Gastrocnemius medialis (tissue), 4 donors: ENCODE measurements at places on chromosomes 4 and X.
A peak's percentile ranks its signal among the peaks of the same experiment; 100 is the strongest.

DNA sequence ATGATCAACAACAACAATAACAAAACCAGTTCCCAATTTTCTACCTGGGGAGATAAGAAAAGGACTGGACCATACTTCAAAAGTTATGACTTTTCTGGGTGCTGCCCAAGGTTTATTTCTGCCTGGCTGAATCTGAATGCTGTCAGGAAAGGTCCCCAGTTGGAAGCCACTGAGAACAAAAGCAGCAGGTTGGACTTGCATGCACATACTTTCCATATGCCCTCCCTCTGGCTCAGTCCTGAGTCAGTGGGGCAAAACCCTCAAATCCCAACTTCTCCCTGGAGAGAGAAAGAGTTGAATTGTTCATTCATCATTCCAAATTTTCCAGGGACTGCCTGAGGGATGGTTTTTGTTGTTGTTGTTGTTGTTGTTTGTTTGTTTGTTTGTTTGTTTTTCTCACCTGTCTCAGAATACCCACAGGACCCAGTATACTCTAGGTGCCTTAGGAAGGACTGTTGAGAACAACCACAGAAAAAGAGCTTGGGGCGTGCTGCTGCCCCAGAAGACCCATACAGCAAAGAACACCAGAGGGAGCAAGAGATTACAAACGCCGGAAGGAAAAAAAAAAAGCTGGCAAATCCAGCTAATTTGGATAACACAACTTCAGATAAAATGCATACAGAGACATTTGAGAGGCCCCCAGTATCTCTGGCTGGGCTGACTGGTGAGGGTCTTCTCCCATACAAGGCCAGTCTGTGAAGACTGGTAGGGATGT, 138.9 kb upstream of the INPP4B start:
- H3K4me1 ChIP-seq = no peaks in the 10 kb centered on the region
- no peaks in the 10 kb centered on the region for H3K36me3 ChIP-seq
- DNase-seq = no peak
- no peaks in the 10 kb centered on the region for H3K27me3 ChIP-seq
- no peak overlapping the region for H3K27ac ChIP-seq

DNA sequence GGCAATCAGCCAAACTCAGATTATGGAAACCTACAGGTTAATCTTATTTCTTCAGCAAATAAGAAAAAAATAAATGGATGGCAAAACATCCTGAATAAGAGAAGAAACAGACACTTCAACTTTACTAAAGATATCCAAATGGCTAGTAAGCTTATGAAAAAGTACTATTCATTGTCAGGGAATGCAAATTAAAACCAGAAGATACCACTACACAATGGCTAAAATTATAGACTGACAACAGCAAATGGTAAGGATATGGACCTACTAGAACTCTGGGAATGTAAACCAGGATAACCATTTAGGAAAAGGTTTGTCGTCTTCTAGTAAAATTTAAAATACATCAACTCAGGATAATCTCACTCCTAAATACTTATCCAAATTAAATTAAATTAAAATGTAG, 24.3 kb downstream of the GRSF1 start:
- no peaks in the 10 kb centered on the region for H3K4me1 ChIP-seq
- H3K27me3 ChIP-seq = no peaks in the 10 kb centered on the region
- no peaks in the 10 kb centered on the region for H3K36me3 ChIP-seq

DNA sequence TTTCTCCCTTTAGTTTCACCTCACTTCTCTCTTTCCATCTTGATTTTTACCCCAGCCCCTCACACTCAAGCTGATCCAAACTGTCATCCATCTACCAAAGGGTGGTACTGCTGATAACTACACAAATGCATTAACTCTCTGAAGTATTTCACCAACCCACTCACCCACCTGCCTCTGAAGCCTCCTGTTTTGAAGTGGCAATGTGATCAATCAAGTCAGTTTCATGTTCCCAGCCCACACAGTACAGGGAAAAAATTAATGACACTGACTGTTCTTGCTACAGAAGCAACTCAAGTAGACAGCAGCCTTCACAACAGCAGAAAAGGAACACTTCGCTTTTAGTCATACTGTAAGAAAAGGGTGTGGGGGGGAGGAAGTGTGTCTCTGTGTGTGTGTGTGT, 183.0 kb upstream of the NOCT start:
- no peaks in the 10 kb centered on the region for H3K36me3 ChIP-seq
- no peak for DNase-seq
- no peak overlapping the region for H3K27ac ChIP-seq
- H3K4me1 ChIP-seq = no peaks in the 10 kb centered on the region
- no peaks in the 10 kb centered on the region for H3K27me3 ChIP-seq

DNA sequence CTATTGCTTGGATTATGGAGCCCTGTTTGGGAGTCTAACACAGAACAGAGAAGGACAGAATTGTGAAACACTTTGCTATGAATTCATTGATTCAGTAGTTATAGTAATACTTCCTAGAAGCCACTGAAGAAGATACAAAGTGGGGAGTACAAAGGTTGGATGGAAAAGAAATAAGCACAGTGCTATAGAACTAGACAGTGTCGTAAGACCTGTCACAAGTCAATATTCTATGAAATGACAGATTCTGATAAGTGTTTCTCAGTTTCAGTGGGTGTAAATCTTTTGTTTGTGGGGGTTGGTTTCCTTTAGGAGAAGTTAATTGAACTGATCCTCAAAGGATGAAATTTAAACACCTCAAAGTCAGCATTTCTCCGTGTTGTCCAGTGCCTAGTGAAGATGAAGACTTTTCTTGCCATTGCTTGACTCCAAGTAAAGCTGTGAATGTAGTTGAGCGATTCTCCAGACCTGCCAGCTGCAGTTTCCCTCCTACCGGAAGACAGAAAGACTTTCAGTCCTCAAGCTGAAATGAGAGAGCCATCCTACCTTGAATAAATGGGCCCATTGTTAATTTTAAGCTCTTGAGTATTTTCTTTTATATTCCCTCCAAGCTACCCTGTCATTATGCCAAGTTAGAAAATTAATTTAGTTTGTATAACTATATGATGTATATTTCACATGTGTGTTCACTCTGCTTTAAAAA, 7.9 kb downstream of the PDLIM5 start:
- peaks cover 72% of the 10 kb centered on the region for H3K4me1 ChIP-seq
- H3K4me3 ChIP-seq = peak overlapping the region; percentile 36
- DNase-seq = no peak
- H3K27me3 ChIP-seq = no peaks in the 10 kb centered on the region

- no peaks in the 10 kb centered on the region for H3K27me3 ChIP-seq
- H3K27ac ChIP-seq = no peak overlapping the region
- no peaks in the 10 kb centered on the region for H3K36me3 ChIP-seq
- no peak overlapping the region for H3K4me3 ChIP-seq
- no peak for DNase-seq
- no peaks in the 10 kb centered on the region for H3K4me1 ChIP-seq
These were observed 13.8 kb downstream of the POU3F4 start for GRCh38 chrX:83521905-83522304.

- H3K27me3 ChIP-seq = peaks cover 36% of the 10 kb centered on the region
- no peak overlapping the region for H3K4me3 ChIP-seq
- no peaks in the 10 kb centered on the region for H3K36me3 ChIP-seq
- no peaks in the 10 kb centered on the region for H3K4me1 ChIP-seq
- no peak for DNase-seq
- no peak overlapping the region for H3K27ac ChIP-seq
These were observed 3.1 kb downstream of the DUSP9 start for GRCh38 chrX:153649915-153650782.

DNA sequence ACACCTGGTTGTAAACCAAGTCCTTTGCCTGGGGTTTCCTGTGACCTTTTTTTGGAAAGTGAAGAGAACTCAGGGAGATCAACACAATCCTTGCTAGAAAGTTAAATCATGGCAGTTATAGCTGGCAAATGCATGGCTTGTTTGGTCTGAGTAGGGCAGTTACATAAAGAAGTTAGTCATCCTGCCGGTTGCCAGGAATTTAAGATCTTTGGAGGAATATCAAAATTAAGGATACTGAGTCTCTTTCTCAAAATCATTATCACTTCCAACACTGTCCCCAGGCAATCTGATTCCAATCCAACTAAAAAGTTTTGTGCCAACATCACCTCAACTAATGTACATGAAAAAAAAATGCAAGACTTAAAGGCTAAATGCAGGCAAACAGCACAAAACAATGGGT, 40.3 kb downstream of the C4orf54 start:
- no peaks in the 10 kb centered on the region for H3K36me3 ChIP-seq
- H3K27me3 ChIP-seq = no peaks in the 10 kb centered on the region
- no peak overlapping the region for H3K4me3 ChIP-seq
- no peak for DNase-seq
- H3K27ac ChIP-seq = no peak overlapping the region

DNA sequence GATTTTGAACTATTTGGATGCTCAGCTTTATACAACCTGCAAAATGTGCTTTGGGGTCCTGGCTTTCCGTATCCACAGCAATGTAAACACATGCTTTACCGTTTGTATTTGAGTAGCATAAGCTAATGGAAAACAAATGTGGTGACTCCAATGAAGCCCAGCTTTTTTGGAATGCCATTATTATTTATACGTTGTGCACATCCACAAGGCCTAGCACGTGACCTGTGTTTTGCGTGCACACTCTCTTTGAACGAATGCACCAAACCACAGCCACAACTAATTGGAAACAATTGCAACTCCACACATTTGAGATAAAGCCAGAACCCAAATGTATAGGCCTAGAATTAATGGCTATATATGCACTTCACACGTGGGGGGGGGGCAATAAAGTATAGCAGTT, 189.5 kb upstream of the GPC4 start:
- H3K4me3 ChIP-seq = no peak overlapping the region
- DNase-seq = no peak
- H3K27ac ChIP-seq = no peak overlapping the region
- no peaks in the 10 kb centered on the region for H3K36me3 ChIP-seq
